HT-29 (cell line): ENCODE measurements at places on chromosomes 1 and 21.

GRCh38 chr1:108767115-108767514, 20.6 kb downstream of the STXBP3 start:
- DNase-seq = no peak

- DNase-seq = peak; percentile 47
Measured at GRCh38 chr1:86938450-86938849, 24.0 kb downstream of the HS2ST1 start.

DNA sequence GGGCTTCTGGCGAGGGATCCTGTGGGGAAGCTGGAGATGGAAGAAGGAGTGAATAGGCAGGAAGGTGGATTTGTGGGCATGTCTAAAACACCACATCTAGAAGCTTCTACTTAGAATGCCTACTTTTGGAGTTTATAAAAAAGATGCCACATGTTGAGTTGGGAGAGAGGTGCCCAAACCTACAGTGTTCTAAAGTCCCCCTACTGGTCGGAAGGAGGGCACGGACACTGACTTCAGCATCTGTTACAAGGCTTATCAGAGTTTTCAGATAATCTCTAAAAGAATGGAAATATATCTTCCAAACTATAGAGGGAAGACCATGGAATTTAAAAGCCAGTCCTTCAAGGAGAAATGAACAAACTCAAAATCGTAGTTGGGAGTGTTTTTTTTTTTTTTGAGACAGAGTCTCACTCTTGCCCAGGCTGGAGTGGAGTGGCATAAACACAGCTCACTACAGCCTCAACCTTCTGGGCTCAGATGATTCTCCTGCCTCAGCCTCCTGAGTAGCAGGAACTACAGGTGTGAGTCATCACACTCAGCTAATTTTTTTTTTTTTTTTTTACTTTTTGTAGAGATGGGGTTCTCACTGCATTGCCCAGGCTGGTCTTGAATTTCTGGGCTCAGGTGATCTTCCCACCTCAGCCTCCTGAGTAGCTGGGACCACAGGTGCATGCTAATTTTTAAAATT, 14.8 kb downstream of the IBA57 start:
- peak; percentile 35 for DNase-seq

DNA sequence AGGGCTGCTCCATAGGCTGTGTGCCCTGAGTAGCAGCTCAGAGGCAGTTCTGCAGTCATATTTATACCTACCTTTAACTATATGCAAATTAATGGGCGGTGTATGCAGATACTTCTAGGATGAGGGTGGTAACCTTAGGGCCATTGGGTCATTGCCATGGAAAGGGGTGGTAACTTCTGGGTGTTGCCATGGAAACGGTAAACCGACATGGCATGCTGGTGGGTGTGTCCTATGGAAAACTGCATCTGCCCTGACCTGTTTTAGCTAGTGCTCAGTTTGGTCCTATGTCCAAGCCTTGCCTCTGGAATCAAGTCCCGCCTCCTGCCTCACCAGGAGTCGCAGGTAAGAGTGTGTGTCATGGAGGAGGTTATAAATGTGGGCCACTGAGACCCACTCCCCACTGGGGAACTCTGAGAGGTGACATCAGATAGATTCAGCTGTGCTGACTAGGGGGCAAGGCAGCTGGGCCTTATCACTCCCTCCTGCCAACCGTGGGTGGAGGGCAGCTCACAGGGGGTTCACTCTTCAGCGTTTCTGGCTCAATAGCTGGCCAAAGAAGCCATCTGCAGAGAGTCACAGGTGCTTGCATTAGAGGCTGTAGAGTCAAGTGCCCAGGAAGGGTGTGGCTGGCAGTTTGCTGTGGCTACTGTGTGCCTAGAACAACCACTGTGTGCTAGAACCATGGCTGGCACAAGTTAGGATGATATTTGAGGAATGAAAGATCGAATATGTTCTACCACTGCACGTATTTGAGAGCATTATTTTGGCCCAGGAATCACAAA, 19.0 kb downstream of the BACE2 start:
- DNase-seq = no peak
